ENCODE measurements at places on chromosomes 16 and 17.

- DNase-seq = no peak
Observed at GRCh38 chr17:75637551-75637950, 4.3 kb downstream of the SMIM5 start.

DNA sequence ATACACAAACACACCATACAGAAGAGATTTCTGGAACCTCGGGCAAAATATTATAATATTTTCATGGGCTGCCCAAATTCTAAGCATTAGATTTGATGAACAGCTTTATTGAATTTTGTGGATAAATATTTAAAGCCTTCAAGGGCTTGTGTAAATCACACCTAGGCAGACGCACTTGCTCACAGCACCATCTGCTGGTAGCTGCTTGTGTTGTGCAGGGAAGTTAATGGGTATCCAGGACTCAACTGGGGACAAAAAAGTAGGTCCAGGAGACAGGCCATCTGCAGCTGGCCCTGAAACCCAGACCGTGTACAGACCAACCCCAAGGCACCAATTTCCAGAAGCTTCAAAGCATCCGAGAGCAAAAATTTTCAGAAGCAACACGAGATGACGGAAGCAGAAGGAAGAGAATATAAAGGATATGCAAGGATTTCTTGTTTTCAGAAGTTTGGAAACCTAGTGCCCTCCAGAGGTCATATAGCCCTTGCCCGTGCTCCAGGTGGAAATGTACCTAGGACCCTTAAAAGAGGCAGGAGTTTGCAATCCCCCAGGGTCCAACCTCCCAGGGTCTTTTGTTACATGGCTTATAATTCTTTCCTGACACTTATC is 140.0 kb downstream of the CHD9NB start:
- peak; percentile 36 for DNase-seq

- DNase-seq = no peak
Observed at GRCh38 chr16:3701531-3701930, 15.8 kb downstream of the TRAP1 start.

- DNase-seq = no peak
Observed at GRCh38 chr16:57304169-57305061, 19.9 kb upstream of the PLLP start.

GRCh38 chr17:8012996-8013640 is 10.7 kb downstream of the GUCY2D start:
- DNase-seq = no peak

- no peak for DNase-seq
Observed at GRCh38 chr16:71885261-71885650, 1.3 kb upstream of the ZNF821 start.

DNA sequence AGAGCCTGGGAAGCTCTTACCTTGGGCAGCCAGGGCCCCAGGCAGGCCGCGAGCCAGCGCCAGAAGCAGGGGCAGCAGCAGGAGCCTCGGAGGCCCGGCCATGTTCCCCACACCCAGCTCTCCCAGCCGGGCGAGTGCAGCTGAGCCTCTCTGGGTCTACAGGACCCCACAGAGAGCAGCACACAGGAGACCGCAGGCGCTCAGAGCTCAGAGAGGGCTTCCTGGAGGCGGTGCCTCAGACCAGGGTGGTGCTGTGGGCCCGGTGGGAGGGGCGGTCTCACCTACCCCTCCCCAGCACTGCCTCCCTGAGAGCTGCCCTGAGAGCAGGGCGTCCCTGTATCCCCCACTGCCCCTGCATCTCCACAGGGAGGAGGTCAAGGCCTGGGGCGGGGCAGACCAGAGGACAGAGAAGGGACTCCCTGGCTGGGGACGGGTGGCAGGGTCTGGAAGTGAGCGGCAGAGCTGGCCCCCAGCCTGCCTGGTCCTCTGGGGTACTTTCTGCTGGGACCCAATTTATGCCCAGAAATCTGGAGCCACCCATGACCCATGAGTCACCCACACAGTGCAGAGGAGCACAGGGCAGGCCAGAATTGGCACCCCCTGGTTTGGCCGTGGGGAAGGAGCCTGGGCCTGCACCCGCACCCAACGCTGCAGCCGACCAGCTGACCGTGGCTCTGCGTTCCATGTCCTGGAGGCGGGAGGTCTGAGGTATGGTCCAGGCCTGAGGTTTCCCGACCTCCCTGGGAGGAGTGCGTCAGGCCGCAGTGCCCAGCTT is at the start of gene CD7:
CD7 (minus strand) TSS at position 215 of the 775 bp plus-strand sequence; CDS start at position 102, 113 bp downstream.
- DNase-seq = no peak

GRCh38 chr16:70267516-70267915 is 15.8 kb upstream of the EXOSC6 start:
- DNase-seq = no peak

DNA sequence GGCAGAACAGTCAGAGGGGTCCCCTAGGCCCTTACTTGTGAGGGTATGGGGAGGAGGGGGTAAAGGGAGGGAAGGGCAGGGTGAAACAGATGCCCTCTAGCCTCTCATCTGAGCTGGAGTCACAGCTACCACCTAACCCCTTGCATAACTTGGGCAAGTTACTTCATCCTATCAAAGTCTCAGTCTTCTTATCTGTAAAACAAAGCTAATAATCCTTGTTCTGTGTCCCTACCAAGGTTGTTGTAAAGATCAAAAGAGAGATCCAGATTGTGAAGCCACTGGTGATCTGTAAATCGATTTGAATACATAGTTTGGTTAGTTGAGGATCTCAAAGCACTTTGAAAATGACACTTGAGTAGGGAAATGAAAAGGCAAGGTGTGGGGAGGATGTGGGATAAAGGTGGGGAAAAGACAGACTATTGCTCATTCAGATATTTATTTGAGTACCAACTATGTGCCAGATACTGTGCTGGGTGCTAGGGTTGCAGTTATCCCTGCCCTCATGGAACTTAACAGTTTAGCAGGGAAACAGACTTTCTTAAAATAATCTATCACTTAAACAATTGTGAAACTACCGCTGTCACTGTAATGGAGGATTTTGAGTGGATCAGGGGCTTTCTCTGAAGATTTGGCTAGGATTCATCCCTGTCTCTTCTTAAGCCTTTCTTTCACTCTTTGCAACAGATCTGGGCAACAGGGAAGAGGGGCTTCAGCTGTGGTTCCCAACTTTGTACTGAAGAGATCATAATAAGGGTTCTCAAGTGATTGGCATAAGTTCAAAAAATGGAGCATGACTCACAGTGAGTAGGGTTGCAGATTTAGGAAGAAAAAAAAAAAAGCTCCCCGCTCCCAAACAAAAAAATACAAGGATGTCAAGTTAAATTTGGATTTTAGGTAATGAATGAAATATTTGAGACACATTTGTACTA is 3.0 kb downstream of the HEATR9 start:
- no peak for DNase-seq

DNA sequence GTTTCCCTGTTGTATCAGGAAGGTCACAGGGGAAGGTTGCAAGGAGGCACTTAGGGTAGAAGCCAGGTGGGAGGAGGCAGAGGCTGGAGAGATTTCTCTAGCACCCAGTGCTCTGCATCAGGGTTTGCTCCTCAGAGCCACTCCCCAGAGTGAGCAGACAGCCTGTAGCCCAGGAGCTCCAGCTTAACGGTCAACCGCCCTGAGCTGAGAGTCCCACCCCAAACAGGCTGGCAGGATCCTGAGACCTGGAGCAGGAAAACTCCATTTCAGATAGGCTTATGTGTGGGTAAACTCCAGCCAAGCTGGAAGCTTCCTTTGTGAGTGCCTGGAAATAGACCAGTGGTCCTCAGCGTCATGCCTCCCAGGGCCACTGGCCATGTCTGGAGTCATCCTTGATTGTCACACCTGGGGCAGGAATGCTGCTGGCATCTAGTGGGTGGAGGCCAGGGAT is 37.9 kb downstream of the MPRIP start:
- DNase-seq = no peak

DNA sequence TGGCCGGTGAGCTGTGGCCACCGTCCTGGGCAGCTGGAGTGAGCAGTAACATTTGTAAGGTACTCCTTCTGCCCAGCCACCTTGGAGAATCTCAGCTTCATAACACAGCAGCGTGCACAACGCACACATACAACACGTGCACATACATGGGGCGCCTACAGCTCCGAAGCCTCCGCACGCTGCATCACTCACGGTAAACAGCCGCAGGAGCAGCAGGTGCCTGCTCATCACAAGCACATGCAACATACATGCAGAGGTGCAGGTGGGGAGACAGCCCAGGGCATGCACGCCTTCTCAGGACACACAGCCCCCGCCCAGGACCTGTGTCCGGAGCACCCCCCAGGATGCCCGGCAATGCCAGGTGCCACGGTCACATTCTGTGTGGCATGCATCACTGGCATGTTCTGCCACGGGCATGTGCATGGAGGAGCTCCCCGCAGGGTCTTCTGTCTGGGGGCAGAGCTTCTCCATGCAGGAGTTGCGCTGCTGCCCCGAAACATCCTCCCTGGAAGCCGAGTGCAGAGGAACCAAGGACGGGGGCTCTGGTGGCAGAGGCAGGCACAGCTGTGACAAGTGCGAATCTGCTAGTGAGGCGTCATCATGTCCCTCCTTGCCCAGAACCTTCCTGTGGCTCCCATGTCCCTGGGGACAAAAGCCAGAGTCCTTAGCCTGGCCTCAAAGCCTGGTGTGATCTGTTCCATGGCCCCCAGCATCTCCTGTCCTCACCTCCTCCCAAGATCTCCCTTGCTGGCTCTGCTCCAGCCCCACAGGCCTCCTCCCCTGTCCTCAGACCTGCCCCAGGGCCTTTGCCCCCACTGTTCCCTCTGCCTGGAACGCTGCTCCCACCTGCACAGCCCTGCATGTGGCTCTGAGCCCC is 184.0 kb upstream of the GSE1 start:
- no peak for DNase-seq

Measured in C1 segment of cervical spinal cord (tissue), 14 donors.